ENCODE measurements at places on chromosomes 6 and 20.

DNA sequence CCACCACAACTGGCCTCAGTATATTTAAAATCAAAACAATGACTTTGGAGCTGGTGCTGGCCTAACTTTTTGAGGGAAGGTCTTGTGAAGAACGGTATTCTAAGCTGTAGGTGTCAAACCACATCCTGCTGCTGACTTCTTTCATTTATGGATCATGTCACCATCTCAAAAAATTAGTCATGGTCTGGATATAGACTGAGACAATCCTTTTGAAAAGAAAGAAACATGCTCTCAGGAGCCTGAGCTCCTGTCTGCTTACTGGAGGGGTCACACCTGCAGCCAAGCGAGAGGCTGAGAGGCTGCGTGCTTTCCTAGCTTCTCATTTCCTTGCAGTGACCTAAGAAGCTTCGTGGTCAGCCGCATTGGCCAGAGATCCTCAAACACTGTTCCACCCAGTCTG is 55.2 kb downstream of the TIAM2 start:
- DNase-seq: no peak

- peak; percentile 95 for DNase-seq
These were observed 2.1 kb downstream of the SOX12 start for GRCh38 chr20:327186-328026.

- no peak for DNase-seq
These were observed 12.6 kb downstream of the ID4 start for GRCh38 chr6:19849755-19850154.

DNA sequence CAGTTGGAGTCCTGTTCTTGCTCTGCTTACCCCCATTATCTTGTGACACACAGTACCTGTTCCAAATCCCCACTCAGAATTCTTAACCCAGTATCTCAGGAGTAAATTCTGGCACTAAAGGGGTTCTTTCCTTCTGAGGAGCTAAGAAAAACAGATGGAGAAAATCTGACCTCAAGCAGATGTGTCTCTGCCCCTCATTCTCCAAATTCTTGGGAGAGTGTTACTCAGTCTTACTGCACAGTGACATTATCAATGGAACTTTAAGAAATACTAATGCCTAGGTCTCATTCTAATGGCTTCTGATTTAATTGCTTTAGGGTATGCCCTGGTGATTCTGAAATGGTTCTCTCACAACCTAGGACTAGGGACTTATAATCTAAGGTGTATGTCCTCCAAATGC is 40.6 kb upstream of the PTPRK start:
- no peak for DNase-seq

DNA sequence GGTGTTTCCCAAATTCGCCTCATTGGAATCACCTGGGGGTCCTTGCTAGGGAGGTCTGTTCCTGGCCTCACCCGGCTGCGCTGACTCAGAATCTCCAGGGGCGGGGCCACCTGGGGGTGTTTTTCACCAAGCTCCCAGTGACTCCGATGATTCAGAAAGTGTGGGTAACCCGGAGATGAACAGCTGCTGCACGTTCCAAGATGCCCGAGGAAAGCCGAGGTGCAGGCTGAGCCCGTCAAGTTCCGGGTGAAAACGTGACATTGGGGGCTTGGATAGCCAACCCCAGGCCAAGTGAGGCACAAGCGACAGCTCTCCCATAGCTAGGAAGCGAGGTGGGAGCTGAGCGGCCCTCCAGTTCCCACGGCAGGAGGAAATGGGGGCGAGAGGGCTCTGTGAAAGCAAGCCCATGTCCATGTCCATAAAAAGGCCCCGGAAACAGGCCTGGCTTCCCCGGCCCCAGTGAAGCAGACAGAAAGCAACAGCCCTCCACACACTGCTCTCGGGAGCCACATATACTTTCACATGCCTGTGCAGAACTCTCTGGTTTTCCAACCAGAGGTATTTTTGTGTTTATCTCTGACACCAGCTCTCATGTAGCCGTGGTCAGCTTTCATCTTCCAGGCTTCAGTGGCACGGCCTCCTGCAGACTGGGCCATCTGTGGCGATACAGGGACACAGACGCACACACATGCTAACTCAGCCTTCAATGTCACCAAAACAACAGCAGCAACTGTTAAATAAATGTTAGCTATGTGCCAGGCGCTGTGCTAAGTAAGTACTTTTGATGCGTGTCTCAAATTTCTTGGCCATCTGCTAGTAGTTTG is 90.7 kb upstream of the CCDC28A start:
- peak; percentile 25 for DNase-seq

DNA sequence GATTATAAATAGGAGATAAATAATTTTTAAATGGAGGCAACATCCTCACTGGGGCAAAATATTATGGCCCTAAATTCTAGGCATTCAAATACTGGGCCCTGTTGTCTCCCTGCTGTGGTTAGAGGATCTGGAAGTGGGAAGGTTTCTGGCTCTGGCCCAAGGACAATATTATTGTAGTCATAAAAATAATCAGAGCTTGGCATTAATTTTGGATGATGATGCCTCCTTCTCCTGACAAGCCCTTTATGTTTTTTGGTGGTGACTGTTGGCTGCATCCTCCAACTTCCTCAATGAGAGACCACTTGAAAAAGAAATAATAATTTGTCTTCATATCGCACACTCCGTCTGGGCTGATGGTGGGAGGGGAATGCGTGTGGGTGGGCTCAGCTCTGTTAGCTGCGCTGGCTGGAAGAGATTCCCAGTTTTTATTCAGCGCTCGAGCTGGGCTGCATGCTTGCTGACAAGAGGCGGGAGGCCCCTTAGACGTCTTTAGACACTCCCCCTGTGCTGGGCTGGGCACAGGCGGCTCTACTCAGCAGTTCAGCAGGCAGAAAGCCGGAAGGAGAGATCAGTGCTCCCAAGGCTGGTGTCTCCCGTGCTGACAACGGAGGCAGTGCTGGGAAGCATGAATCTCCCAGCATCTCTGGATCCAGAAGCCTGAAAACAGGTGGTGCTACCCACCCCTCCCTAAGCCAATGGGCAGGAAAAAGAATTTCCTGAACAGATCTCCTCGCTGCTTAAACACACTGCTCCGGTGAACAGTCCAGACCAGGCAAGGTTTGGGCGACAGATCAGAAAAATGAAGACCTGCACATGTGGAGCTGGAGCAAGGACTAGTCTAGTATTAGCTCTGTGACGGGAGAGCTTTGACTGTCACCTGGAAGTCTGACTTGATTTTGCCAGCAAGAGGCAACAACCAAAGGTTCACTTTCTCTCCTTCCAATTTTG is 97.7 kb downstream of the SYCP2 start:
- peak; percentile 85 for DNase-seq

- no peak for DNase-seq
These were observed 290.2 kb downstream of the BTBD3 start for GRCh38 chr20:12207875-12208274.

GRCh38 chr6:38678178-38678760 is 24.7 kb downstream of the GLO1 start:
- DNase-seq: no peak

DNA sequence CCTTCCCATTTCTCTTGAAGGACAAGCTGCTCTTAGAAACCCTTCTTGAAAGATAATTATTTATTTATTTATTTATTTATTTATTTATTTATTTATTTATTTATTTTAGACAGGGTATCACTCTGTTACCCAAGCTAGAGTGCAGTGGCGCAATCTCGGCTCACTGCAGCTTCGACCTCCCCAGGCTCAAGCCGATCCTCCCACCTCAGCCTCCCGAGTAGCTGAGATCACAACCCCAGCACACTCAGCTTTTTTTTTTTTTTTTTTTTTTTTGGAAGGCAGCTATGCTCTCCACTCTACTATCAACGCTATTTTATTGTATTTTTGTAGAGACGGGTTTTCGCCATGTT is 1.2 kb upstream of the HEBP2 start:
- no peak for DNase-seq

- no peak for DNase-seq
These were observed 13.9 kb downstream of the RAMACL start for GRCh38 chr6:166572370-166573261.

GRCh38 chr6:54463354-54464024 is 155.2 kb downstream of the TINAG start:
- no peak for DNase-seq

DNA sequence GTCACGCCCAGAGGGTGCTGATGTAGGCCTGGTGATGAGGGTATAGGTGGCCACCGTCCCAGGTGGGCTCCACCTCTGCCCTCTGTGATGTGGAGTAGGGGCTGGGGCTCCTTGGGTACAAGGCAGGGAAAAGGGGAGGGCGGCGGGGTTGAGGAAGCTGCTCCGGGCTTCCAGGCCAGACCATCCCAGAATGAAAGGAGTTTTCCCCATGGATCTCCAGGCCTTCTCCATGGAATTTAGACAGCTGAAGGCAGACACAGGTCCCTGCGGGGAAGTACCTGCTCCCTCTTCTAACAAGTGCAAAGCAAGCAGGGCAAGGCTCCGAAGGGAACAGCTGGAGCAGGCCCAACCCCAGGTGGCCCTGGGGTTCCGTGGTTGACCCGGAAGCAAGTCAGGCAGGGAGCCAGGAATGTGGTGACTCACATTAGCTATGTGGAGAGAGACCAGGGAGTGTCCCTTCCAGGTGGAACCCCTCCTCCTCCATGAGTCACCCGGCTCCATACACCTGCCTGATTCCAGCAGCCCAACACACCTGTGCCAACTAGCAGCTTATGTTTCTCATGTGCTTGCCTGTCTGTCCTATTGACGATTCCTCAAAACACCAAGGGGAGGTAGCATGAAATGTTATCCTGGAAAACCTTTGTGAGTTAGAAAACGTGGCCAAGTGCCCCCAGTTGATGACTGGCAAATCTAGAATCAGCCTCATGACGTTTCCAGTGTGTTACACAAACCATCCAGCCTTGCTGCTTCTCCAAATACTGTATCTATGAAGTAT is 59.7 kb upstream of the SNX9 start:
- DNase-seq: peak; percentile 46

GRCh38 chr6:28600245-28600644 is 74.6 kb downstream of the GPX5 start:
- DNase-seq: no peak

- DNase-seq: no peak
These were observed 36.9 kb upstream of the CD2AP start for GRCh38 chr6:47440719-47441118.

GRCh38 chr6:166449036-166449435 is 66.3 kb upstream of the MPC1 start:
- DNase-seq: no peak

DNA sequence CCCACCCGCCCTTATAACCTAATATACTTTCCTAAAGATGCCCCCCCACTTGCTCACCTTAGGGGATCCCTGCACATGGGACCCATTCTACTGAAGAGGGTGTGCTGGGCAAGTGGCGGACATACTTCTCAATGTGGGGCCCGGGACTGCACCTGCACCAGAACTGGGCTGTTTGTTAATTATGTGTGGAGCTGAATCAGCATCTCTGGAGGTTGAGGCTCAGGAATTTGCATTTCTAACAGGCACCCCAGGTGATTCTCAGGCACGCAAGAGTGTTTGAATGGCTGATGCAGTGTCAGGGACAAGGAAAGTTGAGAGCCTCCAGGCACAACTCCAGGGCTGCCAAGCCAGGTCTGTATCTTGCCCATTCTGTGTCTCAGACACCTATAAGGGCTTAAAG is 8.9 kb upstream of the PTPRT start:
- no peak for DNase-seq

- no peak for DNase-seq
These were observed 27.8 kb downstream of the FOXA2 start for GRCh38 chr20:22556565-22557056.

DNA sequence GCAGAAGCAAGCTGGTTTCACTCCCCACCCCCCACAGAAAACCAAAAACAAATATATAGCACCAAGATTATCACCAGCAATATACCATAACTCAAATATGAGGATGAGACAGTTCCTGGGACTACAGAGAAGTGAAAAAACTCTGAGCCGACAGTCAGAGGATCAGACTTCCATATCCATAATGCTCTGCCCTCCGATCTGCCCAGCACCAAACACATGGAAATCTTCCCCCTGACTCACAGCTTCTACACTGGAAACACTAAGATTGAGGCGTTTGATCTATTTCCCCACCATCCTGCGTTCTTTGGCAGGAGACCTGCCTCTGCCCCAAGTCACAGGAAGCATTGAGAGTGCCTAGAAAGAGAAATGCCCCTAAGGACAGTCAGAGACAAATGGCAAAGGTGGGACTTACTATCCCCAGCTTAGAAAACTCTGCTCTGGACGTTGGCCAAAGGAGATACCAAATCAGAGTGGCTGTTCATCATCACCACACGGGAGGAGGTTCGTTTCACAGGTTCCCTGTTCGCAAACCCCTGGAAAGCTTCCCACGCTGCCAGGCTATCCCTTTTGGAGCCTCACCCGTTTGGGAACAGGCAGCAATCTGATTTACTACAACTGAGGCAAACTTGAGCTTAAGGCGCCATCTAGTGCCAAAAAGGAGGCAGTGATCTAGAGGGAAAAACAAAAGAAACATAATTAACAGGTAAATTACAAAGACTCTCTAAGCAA is 48.7 kb upstream of the SRSF6 start:
- no peak for DNase-seq

DNA sequence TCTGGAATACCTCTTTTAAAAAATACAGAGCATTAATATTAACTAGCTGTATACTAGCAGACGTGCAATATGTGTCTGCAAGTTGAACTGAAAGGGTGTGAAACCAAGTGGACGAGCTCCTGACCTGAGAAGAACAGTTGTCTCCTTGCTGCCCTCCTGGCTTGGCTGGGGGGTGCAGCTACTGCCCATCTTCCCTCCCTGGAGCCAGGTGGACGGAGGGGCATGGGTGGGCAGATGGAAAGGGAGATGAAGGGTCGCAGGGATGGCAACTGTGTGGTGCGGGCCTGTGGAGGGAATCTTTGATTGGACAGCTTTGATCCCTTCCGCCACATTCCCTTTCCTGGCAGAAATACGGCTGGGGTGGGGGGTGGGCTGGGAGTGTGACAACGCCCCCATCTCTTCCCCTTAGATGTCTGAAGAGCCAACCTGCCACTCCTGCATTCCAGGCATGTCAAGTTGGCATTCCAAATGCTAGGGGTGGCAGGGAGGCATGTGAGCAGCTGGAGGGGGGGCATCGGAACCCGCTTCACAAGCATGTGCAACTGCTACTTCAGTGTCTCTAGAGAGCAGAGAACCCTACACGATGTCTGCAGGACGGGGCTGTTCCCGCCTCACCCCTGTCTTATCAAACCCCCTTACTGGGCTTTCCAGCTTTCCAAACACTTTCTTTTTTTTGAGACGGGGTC is 37.3 kb downstream of the SRSF3 start:
- DNase-seq: no peak

- DNase-seq: no peak
These were observed 56.4 kb upstream of the RPS6KA2 start for GRCh38 chr6:166683477-166683876.

GRCh38 chr6:105072798-105073199 is 107.0 kb downstream of the POPDC3 start:
- DNase-seq: no peak

GRCh38 chr6:161261816-161262215 is 12.0 kb downstream of the AGPAT4 start:
- no peak for DNase-seq
